ENCODE measurements at places on chromosomes 2 and 18.

DNA sequence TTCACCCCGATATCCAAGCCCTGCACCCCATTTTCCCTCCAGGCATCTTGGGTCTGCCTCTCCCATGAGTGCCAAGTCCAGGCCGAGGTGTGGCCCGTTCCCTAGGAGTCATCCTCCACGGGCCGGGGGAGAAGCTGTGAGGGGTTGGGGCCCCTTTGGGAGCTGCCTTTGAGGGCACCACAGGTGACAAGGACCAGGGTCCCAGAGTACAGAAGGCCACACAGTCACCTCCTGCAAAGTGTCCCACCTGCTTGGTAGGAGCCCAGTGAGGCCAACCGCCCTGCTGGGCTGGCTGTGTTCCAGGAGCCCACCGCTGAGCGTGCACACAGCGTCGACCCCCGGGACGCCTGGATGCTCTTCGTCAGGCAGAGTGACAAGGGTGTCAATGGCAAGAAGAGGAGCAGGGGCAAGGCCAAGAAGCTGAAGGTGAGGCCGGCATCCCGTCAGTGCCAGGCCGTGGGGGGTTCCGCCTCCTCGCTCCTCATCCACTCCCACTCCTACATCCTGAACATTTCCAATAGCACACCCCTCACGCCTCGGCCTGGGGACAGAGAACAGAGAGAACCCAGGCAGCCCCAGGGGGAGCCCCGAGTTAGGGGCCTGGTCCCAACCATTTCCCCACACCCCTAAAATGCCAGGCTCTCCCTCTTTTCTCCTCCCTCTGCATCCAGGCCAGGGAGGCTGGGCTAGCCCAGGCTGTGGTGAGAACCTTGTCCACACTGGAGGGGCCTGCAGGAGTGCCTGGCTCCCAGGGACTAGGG, 2.7 kb downstream of the ERFE start:
- no peak for DNase-seq

DNA sequence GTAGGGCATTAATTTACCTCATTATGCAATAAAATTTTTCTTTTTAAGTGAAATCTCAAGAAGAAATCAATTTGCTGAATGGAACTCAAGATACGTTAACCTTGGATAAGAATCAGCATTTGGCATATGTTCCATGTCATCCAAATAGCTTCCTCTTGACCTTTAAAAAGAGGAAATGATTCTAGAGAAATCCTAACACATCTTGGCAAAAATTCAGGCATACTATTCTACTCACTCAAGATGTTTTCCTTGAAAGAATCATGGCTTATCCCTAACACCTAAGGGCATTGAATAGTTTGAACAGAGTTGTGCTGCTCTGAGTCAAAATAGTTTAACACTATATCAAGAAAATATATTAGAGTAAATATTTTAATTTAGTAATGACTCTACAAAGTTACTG, 678.0 kb downstream of the EPHA4 start:
- DNase-seq = no peak

DNA sequence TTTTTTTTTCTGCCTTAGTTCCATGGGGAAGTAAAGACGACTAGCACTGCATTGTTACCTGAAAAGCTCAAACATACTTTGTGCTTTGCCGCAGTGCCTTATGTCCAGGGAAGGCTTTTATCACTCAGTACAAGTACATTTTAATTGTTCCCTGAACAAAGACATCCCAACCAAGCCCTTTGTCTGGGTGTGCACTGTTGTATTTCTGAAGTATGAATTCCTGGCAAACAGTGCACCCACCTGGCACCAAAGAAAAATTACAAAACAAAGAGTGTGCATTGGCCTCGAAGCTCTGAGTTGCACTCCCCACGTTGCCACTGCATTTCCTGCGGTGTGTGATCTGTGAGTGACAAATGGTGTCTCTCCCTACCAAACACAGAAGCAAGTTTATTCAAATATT, 858.5 kb upstream of the PIK3C3 start:
- no peak for DNase-seq

DNA sequence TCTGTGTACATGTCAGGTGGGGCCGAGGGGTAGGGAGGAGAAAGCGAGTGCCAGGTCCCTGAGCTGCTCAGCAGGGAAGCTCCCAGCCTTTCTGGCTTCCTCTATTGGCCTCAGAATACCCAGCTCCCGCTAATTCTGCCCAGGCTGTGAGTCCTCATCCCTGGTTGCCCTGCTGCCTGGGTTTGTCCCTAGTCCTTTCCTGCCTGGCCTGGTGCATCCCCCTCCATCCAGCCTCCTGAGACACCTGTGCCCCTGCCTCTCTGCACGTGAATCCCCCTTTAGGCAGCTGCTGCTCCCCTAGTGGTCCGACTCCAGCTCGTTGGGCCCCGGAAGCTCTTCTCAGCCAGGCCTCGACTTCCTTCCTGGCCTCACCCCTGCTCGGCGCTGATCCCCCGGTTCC, 54.6 kb downstream of the INHBB start:
- DNase-seq = no peak

DNA sequence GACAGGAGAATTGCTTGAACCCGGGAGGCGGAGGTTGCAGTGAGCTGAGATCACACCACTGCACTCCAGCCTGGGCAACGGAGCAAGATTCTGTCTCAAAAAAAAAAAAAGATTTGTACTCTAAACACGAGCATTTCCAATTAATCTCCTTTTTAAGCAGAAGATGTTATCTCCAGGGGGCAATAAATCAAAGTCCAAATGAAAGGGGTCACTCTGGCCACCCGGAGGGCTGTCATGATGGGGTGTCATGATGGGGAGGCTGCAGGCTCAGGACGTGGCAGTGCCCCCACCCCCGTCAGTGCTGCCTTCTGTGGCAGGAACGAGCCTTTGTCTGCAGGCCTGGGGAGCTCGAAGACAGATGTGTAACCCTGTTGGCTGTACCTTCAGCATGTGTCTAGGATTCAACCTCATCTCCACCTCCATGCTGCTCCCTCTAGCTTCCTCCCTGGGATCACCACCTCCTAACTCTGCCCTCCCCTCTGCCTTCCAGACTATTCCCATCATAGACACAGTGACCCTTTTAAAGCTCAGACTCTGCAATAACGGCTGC, 76.9 kb upstream of the YWHAQ start:
- DNase-seq = no peak

- DNase-seq = no peak
Measured at GRCh38 chr18:22505141-22505591, 87.5 kb upstream of the CTAGE1 start.

Measured in glutamatergic neuron (in vitro differentiated cells).